ENCODE measurements at places on chromosomes 16 and 17.

DNA sequence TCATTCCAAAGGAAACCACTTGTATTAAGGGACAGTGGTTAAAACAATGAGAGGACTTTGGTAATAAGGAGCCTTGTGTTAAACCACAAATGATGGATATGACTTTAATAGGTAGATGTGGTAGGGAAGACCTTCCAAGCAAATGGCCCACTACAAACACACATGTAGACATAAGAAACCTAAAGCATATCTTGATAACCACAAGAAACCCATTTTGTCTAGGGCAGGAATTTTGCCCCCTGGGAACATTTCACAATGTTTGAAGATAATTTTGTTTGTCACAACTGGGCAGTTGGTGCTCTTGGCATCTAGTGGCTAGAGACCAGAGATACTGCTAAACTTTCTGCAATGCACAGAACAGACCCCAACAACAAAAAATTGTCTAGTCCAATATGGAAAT, 25.8 kb downstream of the KCNJ2 start:
- no peak for DNase-seq

- DNase-seq, result no peak
These were observed 5.3 kb upstream of the TXNDC11 start for GRCh38 chr16:11747949-11748403.

GRCh38 chr17:41769346-41769862, 17.1 kb downstream of the JUP start:
- DNase-seq, result no peak

DNA sequence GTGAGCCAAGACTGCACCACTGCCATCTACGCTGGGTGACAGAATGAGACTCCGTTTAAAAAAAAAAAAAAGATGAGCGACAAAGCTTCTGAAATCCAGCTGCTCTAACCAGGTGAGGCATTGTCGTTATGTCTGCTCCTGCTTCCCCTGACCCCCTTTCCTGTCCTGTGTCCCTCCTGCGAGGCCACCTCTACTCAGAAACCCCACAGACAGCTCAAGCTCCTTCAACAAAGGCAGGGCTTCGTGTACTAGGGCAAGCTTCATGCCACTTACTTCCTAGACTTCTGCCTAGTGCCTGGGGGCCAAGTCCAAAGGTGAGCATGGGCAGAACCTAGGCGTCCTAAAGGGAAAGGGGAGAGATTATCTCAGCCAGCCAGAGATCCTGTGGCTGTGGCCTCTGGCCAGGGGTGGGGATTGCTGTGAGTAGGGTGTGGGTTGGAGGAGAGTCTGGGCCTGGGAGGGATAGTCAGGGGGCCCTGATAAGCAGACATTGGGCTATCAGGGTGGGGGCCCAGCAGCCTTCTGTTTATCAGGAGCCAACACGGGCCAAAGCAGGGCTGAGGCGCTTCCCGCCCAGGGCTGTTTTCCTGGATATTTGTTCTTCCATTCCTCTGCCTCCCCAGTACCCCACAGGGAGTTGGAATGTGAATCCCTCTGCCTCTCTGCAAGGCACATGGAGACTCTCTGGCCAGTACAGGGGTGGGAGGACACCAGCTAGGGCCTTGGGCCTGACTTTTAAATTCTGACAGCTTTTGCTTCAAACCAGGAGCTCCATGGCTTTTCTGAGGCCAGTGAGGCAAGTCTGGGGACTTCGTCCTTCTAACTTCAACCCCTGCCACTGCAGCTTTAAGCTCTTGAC, 10.4 kb downstream of the ERAL1 start:
- no peak for DNase-seq

DNA sequence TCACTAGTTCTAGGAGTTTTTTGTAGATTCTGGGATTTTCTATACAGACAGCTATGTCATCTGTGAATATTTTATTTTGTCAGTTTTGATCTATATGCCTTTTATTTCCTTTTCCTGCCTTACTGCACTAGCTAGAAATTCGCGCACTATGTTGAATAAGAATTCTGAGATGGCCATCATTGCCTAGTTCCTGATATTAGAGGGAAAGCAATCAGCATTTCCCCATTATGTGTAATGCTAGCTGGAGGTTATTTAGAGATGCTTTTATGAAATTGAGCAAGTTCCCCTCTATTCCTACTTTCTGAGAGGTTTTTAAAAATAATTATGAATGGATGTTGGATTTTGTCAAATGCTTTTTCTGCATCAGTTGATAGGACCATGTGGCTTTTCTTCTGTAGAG, 23.8 kb downstream of the MPRIP start:
- DNase-seq, result no peak

DNA sequence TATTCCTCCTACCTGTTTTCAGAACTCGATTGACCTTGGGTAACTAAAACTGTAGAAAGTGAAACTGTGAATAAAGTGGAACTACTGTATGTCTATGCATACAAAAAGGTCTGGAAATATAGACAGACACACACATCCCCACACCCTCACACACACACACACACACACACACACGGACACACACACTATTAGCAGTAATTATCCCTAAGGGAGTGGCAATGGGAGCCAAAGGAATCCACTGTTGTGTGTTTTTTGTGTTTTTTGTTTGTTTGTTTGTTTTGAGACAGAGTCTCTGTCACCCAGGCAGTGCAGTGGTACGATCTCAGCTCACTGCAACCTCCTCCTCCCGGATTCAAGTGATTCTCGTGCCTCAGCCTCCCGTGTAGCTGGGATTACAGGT, 26.6 kb upstream of the SRCIN1 start:
- DNase-seq, result no peak

DNA sequence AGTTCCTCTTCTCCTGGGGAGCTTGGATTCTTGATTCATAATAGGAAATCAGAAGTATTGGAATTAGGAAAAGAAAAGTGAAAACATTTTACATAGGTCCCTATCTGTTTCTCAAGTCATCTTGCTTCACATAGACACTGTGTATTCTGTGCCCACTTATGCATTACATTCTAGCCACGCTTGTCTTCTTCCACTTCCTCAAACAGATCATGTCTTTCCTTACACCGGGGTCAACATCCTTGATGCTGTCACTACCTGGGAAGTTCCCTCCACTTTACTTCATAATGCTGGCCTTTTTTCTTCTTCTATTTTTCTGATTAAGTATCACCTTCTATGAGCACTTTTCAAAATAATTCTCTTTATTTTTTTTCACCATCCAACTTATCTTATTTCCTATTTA, 606.4 kb upstream of the CDH8 start:
- no peak for DNase-seq

DNA sequence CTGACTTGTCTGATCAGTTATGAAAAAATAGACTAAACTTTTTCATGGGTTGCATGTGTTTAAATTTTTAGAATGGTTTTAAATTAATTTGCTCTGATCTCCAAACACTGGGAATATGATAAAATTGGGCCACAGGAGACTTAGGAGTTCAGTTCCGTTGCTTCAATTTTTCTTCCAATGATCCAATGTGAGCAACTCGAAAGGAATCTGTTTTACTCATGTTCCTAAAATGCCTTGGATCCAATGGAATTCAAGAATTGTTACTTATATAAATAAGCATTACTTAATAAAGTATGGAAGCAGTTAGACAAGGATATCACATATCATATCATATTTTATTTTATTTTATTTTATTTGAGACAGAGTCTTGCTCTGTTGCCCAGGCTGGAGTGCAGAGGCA, 56.0 kb upstream of the NACA2 start:
- DNase-seq, result peak; percentile 11

DNA sequence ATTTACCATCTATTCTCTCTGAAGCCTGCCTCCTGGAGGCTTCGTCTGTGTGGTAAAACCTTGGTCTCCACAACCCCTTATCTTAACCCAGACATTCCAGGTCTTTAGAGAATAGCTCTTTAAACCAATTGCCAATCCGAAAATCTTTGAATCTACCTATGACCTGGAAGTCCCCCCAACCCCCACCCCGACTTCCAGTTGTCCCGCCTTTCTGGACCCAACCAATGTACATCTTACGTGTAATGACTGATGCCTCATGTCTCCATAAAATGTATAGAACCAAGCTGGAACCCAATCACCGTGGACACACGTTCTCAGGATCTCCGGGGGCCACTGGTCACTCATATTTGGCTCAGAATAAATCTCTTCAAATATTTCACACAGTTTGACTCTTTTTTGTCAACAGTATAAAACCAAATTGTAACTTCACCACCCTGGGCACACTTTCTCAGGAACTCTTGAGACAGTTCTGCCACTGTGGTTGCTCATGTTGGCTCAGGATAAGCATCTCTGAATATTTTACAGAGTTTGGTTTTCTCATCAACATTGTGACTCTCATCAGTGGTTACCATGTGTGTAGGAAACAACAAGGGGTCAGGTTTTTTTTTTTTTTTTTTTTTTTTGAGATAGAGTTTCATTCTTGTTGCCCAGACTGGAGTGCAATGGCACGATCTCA, 18.1 kb upstream of the DNAH17 start:
- no peak for DNase-seq

All from fibroblast of villous mesenchyme (primary cell).